ENCODE measurements at places on chromosomes 7 and 10. TPM values are rescaled to one million over a fixed set of nuclear protein-coding genes. Genes with fewer than 3 reads are reported as not detected.

ADCY1 gene
- 2.4 TPM for total RNA-seq

WASL gene
- 25.1 TPM for total RNA-seq

LIMK1 gene
- 34.0 TPM for total RNA-seq

MKX gene
- total RNA-seq = not detected

JMJD1C gene
- total RNA-seq = 26.5 TPM

GPR15LG gene
- total RNA-seq = not detected

RPA3 gene
- total RNA-seq = 104 TPM

HTR5A gene
- not detected for total RNA-seq

NUDT13 gene
- total RNA-seq = 4.2 TPM

BTBD16 gene
- total RNA-seq = 0.58 TPM

SFMBT2 gene
- 6.2 TPM for total RNA-seq

NEUROG3 gene
- total RNA-seq = not detected

IGFBP3 gene
- 181 TPM for total RNA-seq

CFAP69 gene
- total RNA-seq = 2.2 TPM

GARIN1A gene
- total RNA-seq = 1.2 TPM

KDM7A gene
- total RNA-seq = 2.2 TPM

HOXA10 gene
- total RNA-seq = 7.5 TPM

CFAP43 gene
- total RNA-seq = 0.19 TPM

WNT16 gene
- 0.19 TPM for total RNA-seq

PITX3 gene
- 0.46 TPM for total RNA-seq

DYDC1 gene
- not detected for total RNA-seq

ZNF425 gene
- 1.9 TPM for total RNA-seq

SERPINE1 gene
- total RNA-seq = 1,353 TPM

FKBP6 gene
- total RNA-seq = not detected

SFTPD gene
- 0.19 TPM for total RNA-seq

GIMAP8 gene
- total RNA-seq = not detected

HMX3 gene
- not detected for total RNA-seq

CFAP70 gene
- 0.12 TPM for total RNA-seq

CYP3A4 gene
- total RNA-seq = not detected

PRF1 gene
- total RNA-seq = not detected

GOT1 gene
- 30.4 TPM for total RNA-seq

SPDYE2B gene
- total RNA-seq = not detected

TMEM176A gene
- not detected for total RNA-seq

TAS2R41 gene
- total RNA-seq = not detected

SLC16A12 gene
- 0.19 TPM for total RNA-seq

PAPOLB gene
- total RNA-seq = not detected

MMD2 gene
- not detected for total RNA-seq

HGF gene
- total RNA-seq = not detected

KCNH2 gene
- 1.0 TPM for total RNA-seq

TECTB gene
- total RNA-seq = not detected

ZC3HAV1L gene
- 4.9 TPM for total RNA-seq

BUD23 gene
- 132 TPM for total RNA-seq

ZNF239 gene
- total RNA-seq = 2.3 TPM

HOGA1 gene
- total RNA-seq = 1.7 TPM

NAT16 gene
- 0.29 TPM for total RNA-seq

MRLN gene
- not detected for total RNA-seq

VWDE gene
- 0.29 TPM for total RNA-seq

RAPGEF5 gene
- total RNA-seq = 0.18 TPM

SLC18A3 gene
- total RNA-seq = not detected

HOXA6 gene
- 1.9 TPM for total RNA-seq

C7orf57 gene
- total RNA-seq = 0.20 TPM

DNMBP gene
- total RNA-seq = 25.8 TPM

RET gene
- 0.59 TPM for total RNA-seq

PURB gene
- total RNA-seq = 12.0 TPM
